ENCODE measurements at places on chromosomes 5 and 9.

DNA sequence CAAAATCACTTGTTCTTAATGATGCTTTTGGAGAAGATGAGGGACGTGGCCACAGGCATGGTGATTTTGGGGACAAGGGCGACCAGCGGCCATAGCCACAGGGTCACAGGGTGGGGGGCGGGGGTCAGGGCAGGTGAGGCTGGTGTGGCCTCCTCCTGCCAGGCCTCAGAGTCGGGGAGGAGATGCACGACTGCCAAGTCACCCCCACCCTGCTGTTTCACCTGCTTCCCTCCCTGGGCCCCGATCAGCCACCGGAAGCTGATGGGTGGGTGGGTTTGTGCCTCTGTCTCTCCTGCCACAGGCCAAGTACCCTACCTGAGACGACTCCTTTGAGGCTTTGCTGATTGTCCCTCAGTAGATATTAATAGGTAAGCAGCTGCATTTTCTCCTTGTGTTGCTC, 199.3 kb downstream of the PAX5 start:
- no peak for DNase-seq

GRCh38 chr9:96175001-96175400, 127.0 kb downstream of the HSD17B3 start:
- DNase-seq = no peak

GRCh38 chr9:13665418-13666066, 386.1 kb upstream of the MPDZ start:
- DNase-seq = no peak

DNA sequence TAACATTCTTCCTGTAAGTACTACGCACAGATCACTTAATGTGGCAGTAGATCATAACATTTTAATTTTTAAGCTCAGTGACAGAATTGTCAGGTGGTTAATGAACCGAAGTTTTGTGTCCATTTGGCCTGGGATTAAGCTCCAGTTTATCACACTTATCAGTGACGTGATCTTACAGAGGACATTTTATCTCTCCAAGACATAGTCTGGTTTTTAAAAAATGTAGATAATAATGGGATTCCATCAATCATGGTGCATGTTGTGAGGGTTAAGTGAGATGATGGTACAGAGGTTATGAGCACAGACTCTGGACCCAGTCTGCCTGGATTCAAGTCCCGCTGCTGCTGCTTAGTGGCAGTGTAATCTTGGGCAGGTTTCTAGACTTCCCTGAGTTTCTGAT, 66.0 kb upstream of the ZFAND5 start:
- DNase-seq = no peak

DNA sequence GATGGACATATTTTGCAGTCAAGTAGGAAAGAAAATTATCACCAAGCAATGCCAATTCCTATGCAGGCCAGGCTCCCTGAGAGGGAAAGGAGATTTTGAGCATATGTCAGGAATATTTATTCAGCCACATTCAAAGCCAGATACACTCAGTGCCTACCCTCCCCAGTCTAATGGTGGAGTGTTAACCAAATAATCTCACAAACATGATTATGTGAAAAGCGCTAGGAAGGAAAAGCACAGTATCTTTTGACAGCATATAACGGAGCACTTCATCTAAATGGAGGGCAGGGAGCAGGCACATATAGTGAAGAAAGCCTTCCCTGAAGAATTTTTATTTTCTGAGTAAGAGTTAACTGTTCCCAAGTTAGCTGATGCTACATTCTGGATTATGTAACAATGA, 80.3 kb upstream of the SLC30A5 start:
- DNase-seq = no peak

- no peak for DNase-seq
Observed at GRCh38 chr5:67896930-67897313, 318.6 kb upstream of the PIK3R1 start.

DNA sequence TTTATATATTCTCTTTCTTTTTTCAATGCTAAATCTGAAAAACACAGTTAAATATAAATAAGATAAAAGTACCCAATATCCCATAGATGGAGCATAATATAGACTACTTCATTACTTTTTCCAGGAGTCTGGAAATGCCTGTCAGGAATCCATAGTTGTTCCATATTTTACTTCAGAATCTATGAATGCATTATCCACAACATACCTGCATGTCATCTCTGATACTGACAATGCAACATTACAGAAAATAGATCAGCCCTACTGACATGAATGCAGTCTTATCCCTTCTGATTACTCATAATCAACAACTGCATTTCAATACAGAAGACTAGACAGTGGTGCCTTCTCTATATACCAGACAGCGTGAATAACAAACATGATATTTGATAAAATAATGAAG, 517.6 kb downstream of the PTPRD start:
- DNase-seq = no peak

- DNase-seq = no peak
Observed at GRCh38 chr5:178690208-178690607, 40.3 kb downstream of the ZNF354A start.

GRCh38 chr5:141940695-141941271, 17.1 kb downstream of the DELE1 start:
- no peak for DNase-seq

DNA sequence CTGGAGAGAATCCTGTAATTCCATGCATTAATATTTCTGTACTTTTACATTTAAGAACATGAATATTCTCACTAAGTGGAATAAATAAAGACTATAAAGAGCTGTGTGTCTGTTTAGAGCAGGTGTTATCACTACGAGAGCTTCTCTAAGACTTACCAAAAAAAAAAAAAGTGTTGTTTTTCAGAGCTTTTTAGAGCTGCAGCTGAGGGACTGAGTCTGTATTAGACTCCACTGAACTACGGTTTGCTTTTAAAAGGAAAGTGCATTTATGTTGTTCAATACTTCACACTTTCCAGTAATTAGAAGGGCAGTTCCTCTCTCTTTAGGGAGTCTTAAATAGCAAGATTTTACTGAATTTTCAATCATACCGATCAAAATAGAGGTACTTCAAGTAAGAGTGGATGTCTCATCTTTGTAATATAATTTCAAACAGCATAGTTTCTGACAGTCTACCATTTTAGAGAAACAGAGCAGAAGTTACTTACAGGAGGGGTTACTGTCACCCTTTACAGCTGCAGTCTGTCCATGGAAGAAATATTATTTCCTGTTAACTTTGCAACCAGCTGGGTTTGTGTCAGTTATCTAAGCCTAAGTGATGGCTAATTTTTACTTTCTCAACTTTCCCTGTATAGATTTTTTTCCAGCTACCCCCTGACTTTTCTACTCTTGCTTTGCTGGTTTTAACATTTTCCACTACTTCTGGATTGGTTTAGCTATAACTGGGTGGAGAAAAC, 2.4 kb downstream of the SYK start:
- no peak for DNase-seq

- DNase-seq = no peak
Observed at GRCh38 chr5:179344431-179345182, 654 bp downstream of the ADAMTS2 start.

GRCh38 chr5:17356551-17356950, 139.1 kb downstream of the BASP1 start:
- no peak for DNase-seq

GRCh38 chr5:62413711-62414110, 1.1 kb downstream of the IPO11 start:
- DNase-seq = no peak

- no peak for DNase-seq
Observed at GRCh38 chr9:76756941-76757673, 7.1 kb upstream of the PCA3 start.

DNA sequence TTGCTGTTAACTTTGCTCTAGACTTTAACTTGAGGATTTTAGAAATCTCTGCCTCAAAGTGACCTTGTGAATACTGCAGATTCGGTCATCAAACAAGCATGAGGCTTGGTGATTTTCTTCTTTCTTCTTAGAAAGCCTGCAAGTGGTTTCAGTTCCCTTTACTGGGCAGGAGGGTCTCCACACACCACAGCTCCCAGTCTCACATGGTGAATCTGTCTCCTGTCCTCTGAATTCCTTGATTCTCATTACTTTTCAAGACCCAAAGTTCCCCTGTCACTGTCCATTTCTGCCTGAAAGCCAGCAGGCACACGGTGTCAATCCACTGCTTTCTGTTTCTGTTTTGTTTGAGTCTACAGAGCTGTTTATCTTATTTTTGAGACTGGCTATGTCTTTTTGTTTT, 14.1 kb downstream of the HSPB3 start:
- no peak for DNase-seq

- no peak for DNase-seq
Observed at GRCh38 chr9:98795970-98796363, 388 bp downstream of the ANKS6 start.

- no peak for DNase-seq
Observed at GRCh38 chr5:123571927-123572326, 60.0 kb downstream of the CSNK1G3 start.

DNA sequence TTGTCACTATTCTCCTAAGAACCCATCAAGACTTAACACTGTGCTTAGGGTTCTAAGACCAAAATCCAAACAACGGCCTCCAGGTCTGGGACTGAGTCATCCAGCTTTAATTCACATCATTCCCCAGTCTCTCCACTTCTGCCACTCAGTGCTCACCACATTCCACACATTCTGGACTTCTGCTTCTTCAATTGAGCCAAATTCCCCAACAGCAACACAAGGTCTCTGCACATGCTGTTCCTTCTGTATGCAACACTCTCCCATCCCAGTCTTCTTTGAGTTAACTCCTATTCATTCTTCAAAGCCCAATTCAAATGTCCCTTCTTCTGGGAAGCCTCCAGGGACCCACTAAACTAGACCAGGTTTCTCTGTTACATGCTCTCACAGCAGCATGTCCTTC, 97.8 kb downstream of the GPR21 start:
- DNase-seq = no peak

- DNase-seq = no peak
Observed at GRCh38 chr9:137804908-137805630, 72.5 kb upstream of the CACNA1B start.

- no peak for DNase-seq
Observed at GRCh38 chr5:90201923-90202322, 207.6 kb downstream of the CETN3 start.

DNA sequence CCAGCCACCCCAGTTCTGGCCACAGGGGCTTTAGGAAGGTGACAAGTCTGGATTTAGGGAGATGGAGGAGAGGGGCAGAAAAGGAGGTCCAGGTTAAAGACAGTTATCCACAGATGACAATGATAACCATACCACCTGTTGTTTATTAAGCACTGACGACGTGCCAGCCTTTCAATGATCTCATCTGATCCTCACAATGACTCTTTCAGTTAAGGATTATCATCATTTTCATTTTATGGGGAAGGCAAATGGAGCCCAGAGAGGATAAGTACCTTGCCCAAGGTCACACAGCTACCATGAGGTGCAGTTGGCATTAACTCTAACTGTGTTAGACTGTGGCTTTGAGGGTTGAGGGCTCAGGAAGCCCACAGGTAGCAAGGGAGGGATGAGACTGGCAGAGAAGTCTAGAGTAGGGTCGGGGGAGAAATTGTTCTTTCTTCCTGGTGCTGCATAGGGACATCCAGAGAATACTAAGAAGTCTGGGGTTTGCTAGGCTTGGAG, 21.5 kb upstream of the JADE2 start:
- DNase-seq = no peak
